Cortex of kidney (tissue), 1 donor: ENCODE measurements at places on chromosomes 5 and 9.

- no peak for DNase-seq
These were observed 19.9 kb downstream of the GPX3 start for GRCh38 chr5:151040211-151040747.

- DNase-seq: no peak
These were observed 7.5 kb downstream of the LARP1 start for GRCh38 chr5:154762700-154763099.

DNA sequence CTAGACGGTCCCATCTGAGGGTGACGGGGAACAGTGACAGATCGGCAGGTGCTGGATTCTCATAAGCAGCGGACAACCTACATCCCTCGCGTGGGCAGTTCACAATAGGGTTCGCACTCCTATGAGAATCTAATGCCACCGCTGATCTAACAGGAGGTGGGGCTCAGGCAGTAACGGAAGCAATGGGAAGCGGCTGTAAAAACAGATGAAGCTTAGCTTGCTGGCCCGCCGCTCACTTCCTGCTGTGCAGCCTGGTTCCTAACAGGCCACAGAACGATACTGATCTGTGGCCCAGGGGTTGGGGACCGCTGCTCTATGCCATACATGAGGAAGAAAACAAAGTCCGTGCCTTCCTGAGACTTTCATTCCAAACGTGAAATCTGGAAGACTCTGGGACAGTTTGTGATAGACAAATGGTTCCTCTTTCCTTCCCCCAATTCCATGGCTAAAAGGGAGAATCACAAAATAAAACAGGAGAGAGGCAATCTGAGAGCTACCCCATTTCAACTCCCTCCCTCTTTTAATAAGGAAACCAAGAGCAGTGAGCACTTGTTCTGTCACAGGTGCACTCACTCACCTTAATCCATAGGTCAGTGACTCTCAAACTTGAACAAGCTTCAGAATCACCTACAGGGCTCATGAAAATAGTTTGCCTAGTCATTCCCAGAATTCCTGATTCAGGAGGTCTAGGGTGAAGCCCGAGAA is 12.1 kb downstream of the PDCL start:
- no peak for DNase-seq

GRCh38 chr5:73459366-73459765 is 10.8 kb upstream of the FOXD1 start:
- DNase-seq: no peak

DNA sequence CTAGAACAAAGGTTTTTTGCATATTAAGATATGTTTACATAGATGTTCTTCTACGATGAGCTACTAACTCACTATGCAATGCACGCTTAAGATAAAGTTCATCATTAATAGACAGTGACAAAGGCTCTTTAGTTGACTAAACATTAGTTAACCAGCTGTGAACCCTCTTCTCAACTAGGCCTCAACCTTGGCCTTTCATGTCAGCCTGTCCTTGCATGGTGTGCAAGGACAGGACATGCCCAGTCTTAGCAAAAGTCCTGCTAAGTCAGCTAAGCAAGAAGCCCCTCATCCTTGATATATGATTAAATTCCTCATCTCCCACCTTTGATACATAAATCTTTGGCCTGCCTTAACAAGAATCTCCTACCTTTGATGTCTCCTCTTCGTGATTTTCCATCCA is 50.9 kb downstream of the PLPP1 start:
- no peak for DNase-seq

GRCh38 chr5:140673187-140673976 is at the start of gene DND1:
Gene DND1, minus strand, starts transcription at chr5:140673576. Its CDS starts 34 bp downstream, at chr5:140673542.
- DNase-seq: no peak

- DNase-seq: no peak
These were observed 761.4 kb upstream of the TYRP1 start for GRCh38 chr9:11931751-11932150.

- no peak for DNase-seq
These were observed 376.7 kb downstream of the GABRG2 start for GRCh38 chr5:162444129-162444762.

DNA sequence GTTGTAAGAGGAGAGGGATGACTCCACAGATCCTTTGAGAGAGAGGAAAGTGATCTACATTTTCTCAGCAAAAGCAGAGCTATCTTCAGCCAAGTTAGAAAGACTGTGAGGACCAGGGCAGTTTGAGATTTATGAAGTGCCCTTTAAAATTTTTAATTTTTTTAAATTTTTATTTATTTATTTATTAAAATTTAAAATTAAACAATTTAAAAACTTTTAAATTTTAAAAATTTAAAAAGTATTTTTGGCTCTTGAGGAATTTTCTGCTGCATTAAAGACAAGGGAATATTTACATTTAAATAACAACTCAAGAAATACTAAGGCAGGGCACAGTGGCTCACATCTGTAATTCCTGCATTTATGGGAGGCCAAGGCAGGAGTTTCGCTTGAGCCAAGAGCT is 30.4 kb upstream of the OCLN start:
- no peak for DNase-seq

DNA sequence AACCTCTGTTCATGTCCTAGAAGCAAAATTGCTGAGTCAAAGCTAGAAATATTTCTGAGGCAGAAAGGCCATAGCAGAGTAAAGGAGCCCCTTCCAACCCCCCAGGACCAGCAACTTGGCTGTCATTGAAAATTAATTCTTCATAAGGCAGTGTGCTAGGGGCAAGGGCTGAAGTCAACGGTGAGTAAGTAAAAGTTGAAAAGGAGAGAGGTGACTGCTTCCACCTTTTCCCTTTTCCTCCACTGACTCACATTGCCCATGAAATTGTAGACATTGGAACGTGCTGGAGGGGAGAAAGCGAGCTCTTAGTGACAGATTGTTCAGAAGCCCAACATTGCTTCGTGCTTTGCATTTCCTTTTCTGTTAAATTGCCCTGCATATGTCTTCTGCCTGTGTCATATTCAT is 19.1 kb downstream of the GLRA1 start:
- DNase-seq: no peak

DNA sequence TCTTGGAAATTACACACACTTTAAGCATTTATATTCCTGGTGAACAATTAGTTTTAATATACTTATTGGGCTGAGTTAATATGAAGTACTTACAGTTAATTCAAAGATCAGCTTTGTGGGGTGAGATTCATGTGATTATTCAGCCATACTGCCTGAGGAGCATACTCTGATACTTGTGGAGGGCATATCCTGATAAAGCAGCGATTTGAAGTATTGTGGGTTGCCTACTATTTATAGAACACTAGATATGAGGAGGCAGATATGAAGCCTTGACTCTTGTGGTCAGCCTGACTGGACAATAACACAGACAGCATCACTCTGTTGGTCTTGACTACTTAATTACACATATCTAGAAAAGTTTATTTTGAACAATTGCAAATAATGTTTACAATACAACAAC is 27.0 kb upstream of the AGGF1 start:
- no peak for DNase-seq

- no peak for DNase-seq
These were observed at the start of gene CYFIP2 for GRCh38 chr5:157265714-157266285. Gene CYFIP2, plus strand, starts transcription at chr5:157266123. Its CDS starts 19,239 bp downstream, at chr5:157285362.

- no peak for DNase-seq
These were observed 1.5 kb downstream of the SMIM32 start for GRCh38 chr5:136191304-136192014.

GRCh38 chr9:113548221-113549041 is 84.9 kb downstream of the RGS3 start:
- DNase-seq: no peak

DNA sequence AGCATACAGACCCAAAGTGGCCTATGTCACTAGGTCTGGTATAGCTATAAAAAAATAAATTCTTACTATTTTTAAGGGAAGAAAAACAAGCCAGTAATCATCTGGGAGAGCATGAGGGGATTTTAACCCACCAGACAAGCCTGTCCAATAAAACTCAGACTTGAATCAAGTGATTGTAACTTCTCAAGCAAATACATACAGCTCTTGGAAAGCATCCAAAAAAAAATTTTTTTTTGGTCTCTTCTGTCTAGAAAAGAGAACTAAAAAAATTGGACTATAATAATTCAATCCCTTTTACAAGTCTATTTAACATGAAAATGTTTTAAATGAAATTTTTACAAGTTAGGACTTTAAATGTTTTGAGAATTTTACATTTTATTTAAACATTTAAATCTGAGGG is 61.7 kb downstream of the FBXL17 start:
- DNase-seq: no peak

- no peak for DNase-seq
These were observed 32.3 kb downstream of the HK3 start for GRCh38 chr5:176866707-176867310.

GRCh38 chr9:99868845-99869244 is 37.6 kb upstream of the STX17 start:
- no peak for DNase-seq
